Esophagus squamous epithelium (tissue), 5 donors: ENCODE measurements at places on chromosomes 6 and 20. TPM values are rescaled to one million over a fixed set of nuclear protein-coding genes. Genes with fewer than 3 reads are reported as not detected.
A peak's percentile ranks its signal among the peaks of the same experiment; 100 is the strongest.

RAMACL gene
- 1.4 TPM for total RNA-seq

ACOT8 gene
- 34.3 TPM for total RNA-seq

PHACTR2 gene
- total RNA-seq, result 25.1 TPM

ACAT2 gene
- 39.1 TPM for total RNA-seq

TRIM40 gene
- total RNA-seq, result not detected

DNA sequence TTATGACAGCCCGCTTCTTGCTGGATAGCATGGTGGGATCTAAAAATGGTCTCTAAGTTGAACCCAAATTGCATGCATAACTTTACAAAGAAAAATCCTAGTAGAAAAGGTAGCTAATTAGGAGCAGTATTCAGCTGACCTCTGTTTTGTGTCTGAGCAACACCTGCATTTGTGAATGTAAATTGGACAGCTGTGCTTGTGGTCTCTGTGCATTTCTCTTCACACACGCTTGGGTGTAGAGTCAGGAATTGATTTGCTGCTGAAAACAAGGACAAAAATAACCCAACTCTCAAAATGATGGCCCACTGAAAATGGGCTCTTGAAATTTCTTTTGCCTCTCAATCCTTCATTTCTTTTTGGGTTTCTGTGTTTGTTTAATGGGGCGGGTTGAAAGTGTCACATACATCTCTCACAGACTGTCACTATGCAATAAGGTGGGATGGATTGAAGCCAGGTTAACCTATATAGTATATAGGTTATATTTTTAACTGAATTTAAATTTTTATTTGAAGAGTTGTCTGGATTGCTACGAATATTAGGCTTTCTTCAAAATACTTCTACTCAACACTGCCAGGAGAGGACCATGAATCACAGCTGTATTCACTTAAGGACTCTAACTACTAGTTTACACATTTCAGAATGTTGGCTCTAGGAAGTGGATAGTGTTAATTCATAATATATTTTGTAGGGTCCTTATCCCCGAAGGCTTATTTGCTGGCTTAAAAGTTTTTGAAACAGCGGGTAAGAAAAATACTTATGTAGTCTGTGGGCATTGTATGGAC is 46.5 kb downstream of the SOBP start:
- no peaks in the 10 kb centered on the region for H3K4me1 ChIP-seq
- no peak overlapping the region for H3K27ac ChIP-seq
- H3K27me3 ChIP-seq, result no peaks in the 10 kb centered on the region
- no peak overlapping the region for H3K4me3 ChIP-seq
- H3K36me3 ChIP-seq, result no peaks in the 10 kb centered on the region

GRCh38 chr20:37907330-37907676 is 4.4 kb downstream of the VSTM2L start:
- H3K4me3 ChIP-seq, result no peak overlapping the region
- H3K27me3 ChIP-seq, result peaks cover 9% of the 10 kb centered on the region
- peaks cover 26% of the 10 kb centered on the region for H3K4me1 ChIP-seq
- DNase-seq, result no peak

- H3K36me3 ChIP-seq, result no peaks in the 10 kb centered on the region
- H3K4me1 ChIP-seq, result peaks cover 22% of the 10 kb centered on the region
- H3K27ac ChIP-seq, result peak overlapping the region; percentile 39
- no peak for DNase-seq
- no peaks in the 10 kb centered on the region for H3K27me3 ChIP-seq
- H3K4me3 ChIP-seq, result no peak overlapping the region
Measured at GRCh38 chr6:11650025-11650696, 112.6 kb downstream of the TMEM170B start.

GRCh38 chr20:25227317-25227831 is 20.5 kb upstream of the PYGB start:
- H3K27me3 ChIP-seq, result no peaks in the 10 kb centered on the region
- peak overlapping the region; percentile 85 for H3K27ac ChIP-seq
- H3K36me3 ChIP-seq, result no peaks in the 10 kb centered on the region
- H3K4me1 ChIP-seq, result peaks cover 5% of the 10 kb centered on the region
- DNase-seq, result no peak

DNA sequence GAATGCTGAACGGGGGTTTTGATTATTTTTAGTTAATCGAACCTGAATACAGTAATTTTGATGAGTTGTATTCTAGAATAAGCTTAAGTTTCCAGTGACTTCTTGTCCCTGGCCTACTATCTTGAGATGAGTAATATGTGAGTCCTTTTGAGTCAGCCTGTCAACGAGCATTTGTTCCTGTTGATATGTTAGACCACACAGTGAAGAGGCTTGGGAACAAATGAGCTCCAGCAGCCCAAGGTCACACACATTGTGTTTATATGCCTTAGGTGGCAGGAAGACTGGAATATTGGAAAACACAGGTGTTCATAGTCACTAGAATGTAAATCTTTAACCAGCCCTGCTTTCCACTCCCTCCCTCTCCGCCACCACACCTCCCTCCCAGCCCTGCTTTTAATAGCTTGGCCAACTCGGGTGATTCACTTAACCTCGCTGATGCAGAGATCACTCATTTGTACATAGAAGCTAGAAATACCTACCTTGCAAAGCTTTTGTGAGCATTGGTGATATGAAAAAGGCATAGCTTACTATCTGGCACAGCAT is 9.1 kb downstream of the SMPDL3A start:
- H3K27ac ChIP-seq, result peak overlapping the region; percentile 80
- H3K27me3 ChIP-seq, result no peaks in the 10 kb centered on the region
- peaks cover 55% of the 10 kb centered on the region for H3K4me1 ChIP-seq
- no peak for DNase-seq
- H3K4me3 ChIP-seq, result no peak overlapping the region
- H3K36me3 ChIP-seq, result peaks cover 12% of the 10 kb centered on the region

DNA sequence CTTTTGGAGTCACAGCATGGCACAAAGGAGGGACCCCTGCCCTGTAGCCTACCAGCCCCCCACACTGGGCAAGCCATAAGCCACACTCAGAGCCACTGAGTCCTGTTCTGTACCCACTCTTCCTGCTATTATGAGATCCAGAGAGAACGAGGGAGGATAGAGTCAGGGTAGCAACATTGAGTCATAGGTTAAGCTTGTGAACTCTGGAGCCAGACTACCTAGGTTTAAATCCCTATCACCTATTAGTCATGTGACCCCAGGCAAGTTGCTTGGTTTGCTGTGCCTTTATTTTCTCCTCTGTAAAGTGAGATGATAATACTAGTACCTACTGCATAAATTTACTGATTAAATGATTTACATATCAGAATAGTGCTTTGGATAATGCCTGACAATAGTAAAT is 540 bp downstream of the CNBD2 start:
- no peak overlapping the region for H3K27ac ChIP-seq
- DNase-seq, result no peak
- H3K27me3 ChIP-seq, result no peaks in the 10 kb centered on the region
- H3K4me3 ChIP-seq, result no peak overlapping the region
- H3K4me1 ChIP-seq, result no peaks in the 10 kb centered on the region
- H3K36me3 ChIP-seq, result no peaks in the 10 kb centered on the region

DNA sequence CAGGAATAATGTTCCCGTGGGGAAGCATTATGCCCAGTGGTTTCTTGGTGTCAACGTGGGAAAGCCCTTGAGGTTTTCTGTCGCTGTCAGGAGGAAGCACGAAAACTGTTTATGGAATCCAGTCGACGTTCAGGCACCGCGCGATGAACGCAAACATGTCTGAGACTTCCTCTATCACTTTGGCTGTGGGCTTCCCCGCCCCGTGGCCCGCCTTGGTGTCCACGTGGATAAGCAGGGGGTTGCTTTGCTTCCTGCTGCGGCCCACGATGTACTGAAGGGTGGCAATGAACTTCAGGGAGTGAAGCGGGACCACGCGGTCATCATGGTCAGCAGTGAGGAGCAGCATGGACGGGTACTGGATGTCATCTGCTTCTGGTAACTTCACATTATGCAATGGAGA is 98.2 kb upstream of the POPDC3 start:
- no peak overlapping the region for H3K27ac ChIP-seq
- no peak overlapping the region for H3K4me3 ChIP-seq
- peaks cover 24% of the 10 kb centered on the region for H3K36me3 ChIP-seq
- DNase-seq, result no peak
- H3K27me3 ChIP-seq, result no peaks in the 10 kb centered on the region
- H3K4me1 ChIP-seq, result no peaks in the 10 kb centered on the region

GRCh38 chr6:37283268-37283667 is 25.3 kb upstream of the TMEM217 start:
- no peak overlapping the region for H3K27ac ChIP-seq
- DNase-seq, result no peak
- no peaks in the 10 kb centered on the region for H3K4me1 ChIP-seq
- peaks cover 18% of the 10 kb centered on the region for H3K36me3 ChIP-seq
- no peaks in the 10 kb centered on the region for H3K27me3 ChIP-seq

DNA sequence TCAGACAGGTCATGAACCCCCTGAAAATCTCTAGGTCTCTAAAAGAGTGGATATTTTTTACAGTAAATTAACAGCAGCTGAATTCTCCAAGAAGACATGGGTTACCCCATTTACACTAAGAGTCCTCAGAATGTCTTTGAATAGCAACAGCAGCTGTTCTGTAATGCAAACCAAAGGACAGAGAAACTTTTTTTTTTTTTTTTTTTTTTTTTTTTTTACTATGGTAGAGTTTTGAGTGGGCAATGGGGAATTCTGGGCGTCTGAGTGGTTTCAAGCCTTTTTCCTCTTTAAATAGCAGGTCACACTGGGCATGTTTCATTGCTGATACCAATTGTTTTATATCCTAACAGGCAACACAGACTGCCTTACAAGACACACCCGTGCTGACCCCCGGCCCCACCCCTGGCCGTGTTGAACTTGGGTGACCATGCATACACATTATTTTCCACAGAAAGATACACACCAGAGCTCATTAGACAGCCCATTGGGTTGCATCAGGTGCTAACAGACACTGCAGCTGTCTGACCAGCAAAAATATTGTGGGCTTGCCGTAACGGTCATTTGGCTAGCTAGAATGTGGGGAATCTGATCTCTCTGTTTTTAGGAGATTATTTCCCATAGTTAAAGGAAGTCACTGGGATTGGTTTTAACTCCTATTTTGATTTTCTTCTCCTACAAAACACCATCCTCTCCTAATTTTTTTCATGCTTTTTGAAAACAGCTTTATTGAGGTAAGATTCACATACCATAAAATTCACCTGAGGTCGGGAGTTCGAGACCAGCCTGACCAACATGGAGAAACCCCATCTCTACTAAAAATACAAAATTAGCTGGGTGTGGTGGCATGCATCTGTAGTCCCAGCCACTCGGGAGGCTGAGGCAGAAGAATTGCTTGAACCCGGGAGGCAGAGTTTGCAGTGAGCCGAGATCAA is 26.7 kb upstream of the IRF4 start:
- no peak overlapping the region for H3K4me3 ChIP-seq
- H3K27me3 ChIP-seq, result no peaks in the 10 kb centered on the region
- no peaks in the 10 kb centered on the region for H3K4me1 ChIP-seq
- no peak for DNase-seq

GRCh38 chr6:135353113-135353512 is 144.4 kb downstream of the AHI1 start:
- no peaks in the 10 kb centered on the region for H3K27me3 ChIP-seq
- H3K36me3 ChIP-seq, result no peaks in the 10 kb centered on the region
- DNase-seq, result no peak
- H3K4me3 ChIP-seq, result no peak overlapping the region

- H3K27me3 ChIP-seq, result no peaks in the 10 kb centered on the region
- DNase-seq, result no peak
- no peak overlapping the region for H3K4me3 ChIP-seq
- H3K36me3 ChIP-seq, result no peaks in the 10 kb centered on the region
- H3K4me1 ChIP-seq, result no peaks in the 10 kb centered on the region
Measured at GRCh38 chr6:164290101-164290500, 875.6 kb downstream of the QKI start.

DNA sequence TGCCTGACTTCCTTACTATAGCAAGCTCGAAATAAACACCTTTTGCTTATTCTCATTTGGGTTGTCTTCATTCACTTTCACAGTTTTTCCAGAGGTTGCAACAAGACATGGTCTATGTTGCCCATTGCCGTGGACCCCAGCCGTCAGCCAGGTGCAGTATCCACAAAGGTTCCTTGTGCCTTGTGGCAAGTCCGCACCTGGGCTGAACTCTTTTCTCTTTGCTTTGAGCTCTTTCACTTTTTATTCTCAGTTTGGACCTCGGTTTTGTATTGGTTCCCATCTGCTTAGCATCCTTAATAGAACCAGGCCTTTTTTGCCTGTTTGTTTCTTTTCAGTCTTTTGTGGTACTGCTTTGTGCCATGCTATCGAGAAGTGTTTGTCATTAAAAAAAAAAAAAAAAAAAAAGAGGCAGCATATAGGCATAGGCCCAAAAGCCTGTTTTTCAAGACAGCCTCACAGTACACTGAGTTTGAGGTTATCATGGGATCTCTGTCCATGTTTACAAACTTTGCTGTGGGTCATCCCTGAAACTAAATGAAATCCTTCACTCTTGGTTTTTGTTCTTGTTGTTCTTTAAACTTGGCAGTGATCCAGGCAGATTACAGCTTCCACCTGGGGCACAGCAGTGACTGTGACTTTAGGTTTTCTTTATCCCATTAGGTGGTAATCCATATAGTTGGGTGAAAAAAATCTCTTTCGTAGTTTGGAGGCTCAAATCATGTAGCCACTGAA is 33.3 kb downstream of the GSTA3 start:
- H3K36me3 ChIP-seq, result no peaks in the 10 kb centered on the region
- DNase-seq, result no peak
- H3K4me1 ChIP-seq, result peaks cover 23% of the 10 kb centered on the region
- H3K27me3 ChIP-seq, result no peaks in the 10 kb centered on the region

- no peaks in the 10 kb centered on the region for H3K36me3 ChIP-seq
- peaks cover 5% of the 10 kb centered on the region for H3K4me1 ChIP-seq
- H3K27me3 ChIP-seq, result no peaks in the 10 kb centered on the region
- no peak overlapping the region for H3K27ac ChIP-seq
Measured at GRCh38 chr20:40294747-40295146, 394.3 kb downstream of the MAFB start.

GRCh38 chr6:18280084-18280483 is 15.8 kb upstream of the DEK start:
- H3K36me3 ChIP-seq, result no peaks in the 10 kb centered on the region
- peaks cover 9% of the 10 kb centered on the region for H3K27me3 ChIP-seq
- H3K4me1 ChIP-seq, result peaks cover 22% of the 10 kb centered on the region
- DNase-seq, result no peak

DNA sequence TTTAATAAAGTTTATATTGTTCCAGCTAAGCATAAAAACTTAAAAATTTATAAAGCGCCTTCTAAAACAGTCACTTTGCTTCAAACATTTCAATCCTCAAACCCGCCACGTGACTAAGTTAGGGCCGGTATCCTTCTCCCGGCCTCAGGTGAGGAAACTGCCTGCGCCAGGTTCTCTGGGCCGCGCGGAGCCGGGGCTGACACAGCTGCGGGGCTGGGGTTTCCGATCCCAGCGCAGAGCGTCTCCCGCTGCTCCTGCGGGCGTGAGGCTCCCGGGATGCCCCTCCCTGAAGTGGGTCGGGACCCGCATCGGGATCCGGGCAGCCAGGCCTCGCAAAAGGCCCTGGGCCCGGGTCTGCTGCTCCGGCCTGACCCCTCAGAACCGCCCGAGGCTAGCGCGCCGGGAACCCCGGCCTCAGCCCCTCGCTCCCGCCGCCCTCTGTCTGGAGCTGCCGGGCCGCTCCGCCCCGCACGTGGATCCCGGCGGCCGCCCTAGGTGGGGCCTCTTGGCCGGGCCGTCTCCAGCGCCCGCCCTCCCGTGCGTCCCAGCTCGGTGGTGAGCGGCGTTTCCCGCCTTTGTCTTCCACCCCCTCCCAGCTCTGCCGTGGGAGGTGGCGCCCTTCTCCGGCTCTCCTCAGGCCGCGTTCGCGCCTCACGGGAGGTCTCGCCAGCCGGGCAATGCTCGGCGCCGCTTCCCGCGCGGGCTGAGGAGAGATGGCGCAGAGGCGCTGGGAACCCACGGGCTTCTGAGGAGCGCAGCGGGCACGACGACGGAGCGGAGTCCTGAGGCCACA is 267.9 kb downstream of the DLL1 start:
- H3K4me1 ChIP-seq, result no peaks in the 10 kb centered on the region
- H3K36me3 ChIP-seq, result no peaks in the 10 kb centered on the region
- no peaks in the 10 kb centered on the region for H3K27me3 ChIP-seq
- no peak overlapping the region for H3K27ac ChIP-seq

- H3K4me3 ChIP-seq, result no peak overlapping the region
- no peak overlapping the region for H3K27ac ChIP-seq
Measured at GRCh38 chr6:10535193-10535592, 14.0 kb downstream of the GCNT2 start.
